ENCODE measurements at places on chromosomes 5 and 9.
A peak's percentile ranks its signal among the peaks of the same experiment; 100 is the strongest.

DNA sequence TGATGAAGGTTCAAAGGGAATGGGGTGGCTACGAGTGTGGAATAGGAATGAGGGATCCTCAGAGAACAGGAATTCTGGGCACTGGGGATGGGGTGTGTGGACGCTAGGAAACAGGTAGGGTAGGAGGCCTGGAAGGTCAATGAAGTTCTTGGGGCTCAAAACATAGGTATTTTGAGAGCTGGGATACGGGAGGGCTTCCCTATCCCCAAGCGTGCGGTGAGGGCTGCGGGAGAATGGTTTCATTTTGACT, 718 bp downstream of the QSOX2 start:
- ATAC-seq = no peak

- ATAC-seq = no peak
Observed at GRCh38 chr5:133932441-133933168, 35.8 kb downstream of the C5orf15 start.

DNA sequence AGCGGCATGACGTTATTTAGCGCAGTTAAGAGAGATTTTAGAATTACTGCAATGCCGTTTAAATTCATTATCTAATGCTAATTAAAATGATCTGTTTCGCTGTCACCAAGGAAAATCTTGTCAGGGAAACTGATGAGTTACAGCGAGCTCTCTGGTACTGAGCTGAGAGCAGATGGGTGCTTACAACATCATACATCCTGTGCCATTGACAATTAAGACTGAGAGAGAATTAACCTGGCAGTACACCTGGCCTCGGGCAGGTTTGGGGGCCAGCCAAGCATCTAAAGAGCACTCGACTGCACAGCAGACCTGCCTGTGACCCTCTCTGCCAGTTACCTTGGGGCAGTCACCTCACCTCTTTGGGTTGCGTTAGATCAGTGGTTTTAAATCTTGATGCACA, 55.0 kb downstream of the PUM3 start:
- peak; percentile 43 for ATAC-seq

DNA sequence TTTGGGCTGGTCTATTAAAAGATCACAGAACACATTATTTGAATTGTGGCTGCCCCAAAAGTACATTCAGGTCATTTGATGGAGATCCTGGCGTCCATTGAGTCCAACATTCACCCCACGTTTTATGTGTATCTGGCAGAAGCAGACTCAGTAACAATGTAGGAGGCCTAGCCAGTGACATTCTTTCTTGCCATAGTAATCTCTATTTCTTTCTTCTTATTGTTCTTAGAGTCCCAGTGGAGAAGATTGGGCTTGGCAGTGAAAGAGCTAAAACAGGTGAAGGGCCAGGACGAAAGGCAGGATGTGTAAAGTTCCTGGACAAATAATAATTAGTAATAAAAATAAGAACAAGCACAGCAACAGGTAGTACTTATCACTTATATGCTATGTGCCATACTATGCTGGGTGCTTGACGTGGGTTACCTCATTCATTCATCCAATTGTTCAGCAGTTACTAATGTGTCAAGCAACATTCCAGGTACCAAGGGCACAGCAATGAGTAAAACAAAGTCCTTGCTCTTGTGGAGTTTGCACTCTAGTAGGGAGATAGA, 12.6 kb upstream of the ANKH start:
- no peak for ATAC-seq

DNA sequence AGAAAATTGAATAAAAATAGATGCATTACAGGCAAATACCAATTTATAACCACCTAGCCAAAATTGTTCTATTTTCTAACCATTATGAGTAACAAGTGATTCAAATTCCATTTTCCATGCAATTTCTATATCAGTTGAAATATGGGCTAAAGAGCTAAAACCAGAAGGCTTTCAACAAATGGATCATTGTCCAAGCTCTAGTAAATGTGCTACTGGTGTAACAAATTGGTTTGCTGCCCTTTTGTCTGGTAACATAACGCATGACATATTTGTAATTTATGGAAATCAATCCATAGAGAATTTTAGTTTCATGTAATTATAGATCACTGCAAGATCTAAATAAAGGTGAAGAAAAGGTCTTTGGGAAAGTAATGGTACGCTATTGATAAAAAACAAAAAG, 708.0 kb upstream of the GRAMD2B start:
- ATAC-seq = no peak
